ENCODE measurements at places on chromosomes 3 and 15.

- no peak for DNase-seq
These were observed 438.8 kb upstream of the TGFBR2 start for GRCh38 chr3:30167541-30168011.

DNA sequence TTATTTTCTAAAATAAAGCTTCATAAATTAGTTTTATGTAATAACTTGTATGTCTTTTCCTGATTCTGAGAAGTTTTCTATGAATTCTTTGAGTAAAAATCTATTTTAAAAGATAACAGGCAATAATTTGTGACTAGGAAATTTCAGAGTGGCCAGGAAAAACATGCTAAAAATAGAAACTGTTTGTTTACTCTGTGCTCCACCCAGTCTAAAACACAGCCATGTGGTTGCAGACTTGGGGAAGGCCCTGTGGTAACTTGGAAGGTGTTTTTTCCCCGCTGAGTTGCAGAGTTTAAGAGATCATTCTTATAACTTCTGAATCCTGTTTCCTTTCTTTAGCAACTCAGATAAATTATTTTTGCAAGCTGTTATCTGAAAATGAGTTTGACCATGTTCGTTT, 21.9 kb downstream of the PLCL2 start:
- DNase-seq: peak; percentile 26

GRCh38 chr15:56749982-56750381, 16.7 kb upstream of the ZNF280D start:
- DNase-seq: no peak

GRCh38 chr15:87610366-87610765, 646.2 kb downstream of the NTRK3 start:
- no peak for DNase-seq

DNA sequence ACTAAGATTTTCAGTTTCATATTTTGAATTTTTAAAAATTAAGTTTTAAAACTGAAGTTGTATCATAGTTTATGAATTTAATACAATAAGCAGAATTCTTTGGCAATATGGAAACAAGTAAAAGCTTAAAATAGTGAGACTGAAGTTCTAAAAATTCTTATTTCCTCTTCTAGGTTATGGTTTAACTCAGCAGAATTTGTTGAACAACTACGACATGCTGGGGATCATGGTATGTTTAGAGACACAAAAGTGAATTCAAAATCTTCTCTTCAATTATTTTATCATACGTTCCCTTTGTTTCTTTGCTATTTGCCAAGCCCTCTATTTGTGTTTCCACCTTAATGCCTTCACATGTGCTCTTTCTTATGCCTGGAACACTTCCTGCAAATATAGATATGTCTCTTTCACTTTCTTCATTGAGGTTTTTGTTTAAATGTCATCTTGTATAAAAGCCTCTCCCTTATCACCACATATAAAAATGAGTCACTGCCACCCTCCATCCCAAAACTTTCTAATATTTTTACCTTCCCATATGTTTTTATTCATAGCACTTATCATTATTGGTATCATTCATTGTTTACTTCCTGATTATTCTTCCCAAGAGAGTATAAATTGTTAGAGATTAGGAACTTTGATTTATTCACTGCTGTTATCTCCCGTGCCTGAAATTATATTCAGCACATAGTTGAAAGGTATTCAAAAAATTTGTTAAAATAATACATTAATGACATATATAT, 6.4 kb downstream of the SUCNR1 start:
- no peak for DNase-seq

DNA sequence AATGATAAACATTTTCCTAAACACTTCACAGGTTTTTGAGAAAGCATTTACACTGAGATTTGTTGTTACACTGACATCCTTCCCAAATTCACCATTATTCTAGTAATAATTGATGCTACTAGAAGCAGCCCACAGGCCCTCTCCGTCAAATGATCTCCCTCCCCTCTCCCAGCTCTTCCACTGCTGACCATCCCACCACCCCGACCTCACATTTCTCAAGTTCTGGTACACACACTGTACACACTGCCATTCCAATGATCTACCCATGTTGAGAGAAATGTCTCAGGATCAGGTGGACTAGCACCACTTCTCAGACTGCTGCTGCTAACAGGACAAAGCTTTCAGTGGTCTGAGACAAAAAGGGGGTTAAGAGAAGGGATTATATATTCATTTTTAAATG, 3.5 kb downstream of the TBC1D5 start:
- no peak for DNase-seq

All from DMS 273 treated with DMSO at 0.1 percent for 48 hours (cell line).